Aortic smooth muscle cell (primary cell): ENCODE measurements at places on chromosomes 1 and 21. TPM values are rescaled to one million over a fixed set of nuclear protein-coding genes. Genes with fewer than 3 reads are reported as not detected.

Gene SPRR2D
- total RNA-seq, result not detected in 2 replicates

Gene LINGO4
- not detected in 2 replicates for total RNA-seq

Gene ELAPOR1
- under 0.01 and 0.25 TPM in 2 replicates for total RNA-seq

Gene YBEY
- total RNA-seq, result 11.5 and 14.7 TPM in 2 replicates
